ENCODE measurements at places on chromosomes 7 and 10.

- DNase-seq = no peak
These were observed 4.6 kb downstream of the HSPA12A start for GRCh38 chr10:116737627-116738327.

GRCh38 chr10:34687434-34688210, 127.5 kb downstream of the PARD3 start:
- no peak for DNase-seq

- no peak for DNase-seq
These were observed 202.2 kb upstream of the ETV1 start for GRCh38 chr7:14191686-14192098.

DNA sequence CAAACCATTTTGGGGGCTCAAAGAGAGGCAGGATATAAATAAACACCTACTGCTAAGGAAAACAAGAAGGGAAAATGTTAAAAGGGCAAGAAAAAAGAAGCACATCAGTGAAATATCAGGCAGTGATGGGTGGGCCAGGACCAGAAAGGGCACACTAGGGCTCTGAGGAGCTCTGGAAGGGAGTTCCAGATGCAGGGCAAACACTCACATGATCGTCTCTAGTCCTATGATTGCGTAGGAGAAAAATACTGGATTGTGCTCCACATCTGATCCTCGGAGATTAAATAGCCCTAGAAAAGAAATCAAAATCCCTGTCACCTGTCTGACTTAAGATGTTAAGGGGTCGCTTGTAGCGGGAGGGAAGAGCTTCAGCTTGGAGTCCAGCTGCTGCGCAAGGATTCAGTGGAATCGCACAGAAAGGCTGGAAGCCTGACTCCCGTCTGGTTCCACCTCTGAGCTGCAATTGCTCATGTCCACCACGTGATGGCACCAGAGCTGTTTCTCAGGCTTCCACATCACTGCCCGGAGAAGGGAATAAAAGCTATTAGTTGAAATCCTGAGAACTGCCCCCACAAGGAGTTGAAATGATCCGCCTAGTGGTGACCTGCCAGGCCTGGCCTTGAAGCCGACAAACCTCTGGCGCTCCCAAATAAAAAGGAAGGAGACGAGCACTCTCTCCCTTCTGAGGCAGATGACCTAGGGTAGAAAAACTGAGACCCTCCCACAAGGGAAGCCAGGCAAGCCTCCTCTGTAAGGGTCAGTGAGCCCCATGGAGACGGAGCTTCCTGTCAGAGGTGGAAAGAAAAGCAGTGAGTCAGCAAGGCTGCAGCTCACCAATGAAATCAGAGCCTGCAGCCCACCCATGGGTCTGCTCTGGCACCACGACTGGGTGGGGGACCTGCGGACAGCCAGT, 39.2 kb downstream of the XPNPEP1 start:
- peak; percentile 52 for DNase-seq

- no peak for DNase-seq
These were observed 8.8 kb upstream of the ZC3HAV1 start for GRCh38 chr7:139118234-139118804.

GRCh38 chr10:66467042-66467441, 458.8 kb upstream of the LRRTM3 start:
- DNase-seq = no peak

- DNase-seq = no peak
These were observed 85.1 kb upstream of the TNRC18 start for GRCh38 chr7:5508698-5509097.

GRCh38 chr10:6473430-6473829, 106.6 kb downstream of the PRKCQ start:
- no peak for DNase-seq

GRCh38 chr7:74185636-74186035, 11.5 kb downstream of the EIF4H start:
- no peak for DNase-seq

DNA sequence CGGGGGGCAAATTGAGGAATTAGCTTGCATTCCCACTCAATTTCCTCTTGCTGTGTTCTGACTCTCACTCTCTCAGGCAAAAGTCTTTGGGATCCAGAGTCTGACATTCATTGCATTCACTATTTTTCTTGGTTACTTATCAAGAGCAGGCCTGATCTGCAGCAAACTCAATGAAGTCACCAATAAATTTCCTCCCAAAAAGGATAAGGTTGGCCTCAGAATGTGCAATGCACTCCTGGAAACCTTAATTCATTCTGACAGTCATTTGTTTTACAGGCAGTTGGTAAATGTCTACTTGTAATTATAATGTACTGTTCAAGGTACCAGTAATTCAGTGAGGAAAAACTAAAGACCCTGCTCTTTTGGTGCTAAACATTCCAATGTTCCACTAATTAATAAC, 6.3 kb upstream of the DGKI start:
- DNase-seq = no peak

DNA sequence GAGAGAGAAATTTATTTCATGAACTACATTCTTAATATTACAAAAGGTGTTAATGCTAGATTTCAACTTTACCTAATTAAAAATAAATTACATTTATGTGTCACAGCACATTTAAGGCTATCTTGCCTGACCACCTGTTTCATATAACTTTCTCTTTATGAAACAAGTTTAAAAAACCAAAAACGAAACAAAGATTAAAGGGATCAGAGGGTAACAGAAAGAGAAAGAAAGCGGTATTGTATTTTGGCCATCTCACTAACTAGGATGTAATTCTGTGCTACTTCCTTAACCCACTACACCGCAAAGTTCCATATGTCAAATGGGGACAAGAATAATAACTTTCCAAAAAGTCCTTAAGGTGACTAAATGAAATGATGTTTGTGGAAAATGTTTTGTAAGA, 6.3 kb upstream of the RHOBTB1 start:
- no peak for DNase-seq

DNA sequence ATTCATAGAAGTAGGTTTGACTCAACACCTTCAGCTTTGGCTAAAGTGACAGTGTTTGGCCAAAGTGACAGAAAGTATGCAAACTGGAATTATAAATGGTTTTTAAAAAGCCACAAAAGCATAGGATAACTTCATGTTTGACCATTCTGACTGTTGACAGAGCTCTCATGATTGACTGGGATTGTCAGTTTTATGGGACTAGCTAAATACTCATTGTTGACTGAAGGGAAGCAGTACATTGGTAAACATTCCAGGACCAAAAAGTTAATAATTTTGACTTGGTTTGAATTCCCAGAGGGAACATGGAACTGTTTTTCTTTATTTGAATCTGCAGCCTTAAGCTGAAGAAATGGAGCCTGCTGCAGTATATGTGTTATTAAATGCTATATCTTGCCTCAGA, 84.6 kb upstream of the STEAP4 start:
- no peak for DNase-seq

DNA sequence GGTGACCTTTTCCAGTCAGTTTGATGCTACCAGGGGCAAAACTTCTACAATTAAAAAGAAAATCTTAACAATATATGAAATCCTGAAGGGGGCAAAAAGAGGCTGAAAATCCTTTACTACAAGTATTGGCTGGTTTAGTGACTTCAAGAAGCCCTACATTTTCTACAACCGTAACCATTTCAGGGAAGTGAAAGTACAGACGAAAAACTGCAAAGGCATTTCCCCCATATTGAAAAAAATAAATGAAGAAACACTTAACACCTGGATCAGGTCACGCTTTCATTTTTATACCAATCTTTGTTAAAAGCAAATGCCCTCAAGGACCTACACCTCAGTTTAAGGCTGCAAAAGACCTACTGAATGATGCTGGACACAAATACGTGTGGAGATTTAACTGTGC, 38.6 kb downstream of the IL6 start:
- DNase-seq = peak; percentile 59

- no peak for DNase-seq
These were observed 70.6 kb upstream of the RHEB start for GRCh38 chr7:151590071-151590849.

DNA sequence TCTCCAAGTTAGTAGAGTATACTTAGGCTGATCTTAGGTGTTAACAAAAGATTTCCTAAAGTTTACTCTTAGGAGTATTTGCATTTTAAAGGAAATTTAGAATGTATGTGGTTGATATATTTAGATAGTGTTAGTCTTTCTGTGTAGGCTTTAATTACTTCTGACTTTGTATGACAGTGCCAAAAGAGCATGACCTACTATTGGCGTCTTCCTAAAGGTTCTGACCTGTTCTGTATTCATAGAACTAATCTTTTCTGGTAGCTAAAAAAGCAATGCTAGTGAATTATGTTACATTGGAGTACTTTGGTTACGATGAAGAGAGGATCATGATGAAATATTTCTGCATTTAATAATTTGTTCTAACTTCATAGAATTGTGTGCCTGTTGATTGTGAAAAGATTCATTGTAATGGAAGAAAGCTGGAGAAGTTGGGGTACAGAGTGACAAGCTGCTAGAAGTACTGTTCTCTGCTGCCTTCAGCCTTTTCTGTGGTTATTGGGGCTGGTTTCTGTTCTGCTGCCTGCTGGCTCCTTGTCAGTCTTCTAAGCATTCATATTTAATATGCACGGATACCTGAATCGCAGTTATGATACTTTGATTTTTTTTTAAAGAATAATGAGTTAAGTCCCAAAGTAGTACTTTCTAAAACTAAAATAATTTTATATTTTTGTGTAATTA, 13.2 kb downstream of the WAC start:
- DNase-seq = no peak

DNA sequence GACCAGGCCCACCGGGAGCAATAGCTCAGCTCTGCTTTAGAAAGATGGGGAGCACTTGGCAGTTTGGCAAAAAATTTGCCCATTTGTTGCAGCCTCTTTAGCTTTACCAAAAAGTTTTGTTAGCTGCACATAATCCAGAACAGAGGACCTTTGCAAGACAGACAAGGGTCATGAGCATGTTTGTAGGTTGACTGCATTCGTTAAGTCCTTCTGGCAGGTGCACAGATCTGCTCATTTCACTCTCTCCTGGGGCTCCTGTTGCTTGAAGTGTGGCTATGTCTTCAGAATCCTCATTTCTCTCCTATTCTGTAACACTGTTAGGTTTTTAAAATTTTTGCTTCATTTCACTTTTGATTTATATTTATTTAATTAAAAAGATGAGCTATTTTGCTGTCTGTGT, 96.8 kb downstream of the MYOF start:
- no peak for DNase-seq

DNA sequence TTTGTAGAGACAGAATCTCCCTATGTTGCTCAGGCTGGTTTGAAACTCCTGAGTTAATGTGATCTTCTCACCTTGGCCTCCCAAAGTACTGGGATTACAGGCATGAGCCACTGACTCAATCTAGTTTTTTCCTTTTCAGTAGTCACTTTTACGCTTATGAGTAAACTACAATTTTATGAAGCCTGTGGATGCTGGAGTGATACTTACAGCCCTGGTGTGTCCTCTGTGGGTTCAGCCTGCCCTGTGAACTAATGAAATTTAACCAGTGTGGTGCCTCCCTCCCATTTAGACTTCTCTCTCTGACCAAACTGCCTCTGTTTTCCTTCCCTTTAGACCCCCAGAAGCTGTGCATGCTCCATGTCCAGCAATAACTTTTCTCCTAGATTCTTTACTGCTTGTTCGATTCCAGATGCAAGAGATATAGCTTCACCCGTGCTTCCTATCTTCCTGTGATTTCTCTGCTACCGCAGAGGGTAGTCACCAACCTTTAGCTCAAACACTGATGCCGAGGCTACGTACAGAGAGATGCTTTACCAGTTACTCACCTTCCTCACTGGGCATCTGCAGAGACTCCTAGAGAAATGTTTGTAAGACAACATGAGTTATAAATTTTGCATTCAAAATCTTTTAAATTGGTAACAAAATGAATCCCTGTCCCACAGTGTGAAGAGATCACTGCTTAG, 90.8 kb downstream of the KIAA1217 start:
- DNase-seq = no peak

DNA sequence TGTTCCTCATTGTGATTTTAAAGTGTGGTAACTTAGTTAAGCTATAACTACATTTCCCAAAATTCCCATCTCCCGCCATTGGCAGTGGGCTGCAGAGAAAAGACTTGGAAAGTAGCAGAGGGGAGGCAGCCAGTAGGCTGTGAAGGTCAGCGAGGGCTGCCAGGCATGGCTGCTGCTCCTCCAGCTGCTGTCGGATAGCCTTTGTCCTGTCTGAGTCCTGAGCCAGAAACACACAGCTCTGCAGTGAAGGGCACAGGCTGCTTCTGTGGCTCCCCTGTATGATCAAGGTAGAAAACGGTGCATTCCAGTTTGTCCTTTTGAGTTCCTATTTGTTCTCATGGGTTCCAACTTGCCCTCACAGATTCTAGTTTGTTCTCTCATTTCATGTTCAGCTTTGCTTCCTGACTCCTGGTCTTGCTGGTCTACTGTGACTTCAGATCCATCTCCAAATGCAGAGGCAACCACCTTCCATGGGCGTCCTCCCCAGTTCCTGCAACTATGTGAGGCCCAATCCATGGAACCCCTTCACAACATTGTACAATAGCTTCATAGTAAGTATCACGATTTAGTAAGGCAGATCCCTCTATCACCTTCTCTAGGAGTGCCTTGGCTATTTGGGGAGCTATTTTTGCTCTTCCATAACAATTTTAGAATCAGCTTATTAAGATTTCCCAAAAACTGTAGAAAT, 31.7 kb downstream of the SYPL1 start:
- no peak for DNase-seq

DNA sequence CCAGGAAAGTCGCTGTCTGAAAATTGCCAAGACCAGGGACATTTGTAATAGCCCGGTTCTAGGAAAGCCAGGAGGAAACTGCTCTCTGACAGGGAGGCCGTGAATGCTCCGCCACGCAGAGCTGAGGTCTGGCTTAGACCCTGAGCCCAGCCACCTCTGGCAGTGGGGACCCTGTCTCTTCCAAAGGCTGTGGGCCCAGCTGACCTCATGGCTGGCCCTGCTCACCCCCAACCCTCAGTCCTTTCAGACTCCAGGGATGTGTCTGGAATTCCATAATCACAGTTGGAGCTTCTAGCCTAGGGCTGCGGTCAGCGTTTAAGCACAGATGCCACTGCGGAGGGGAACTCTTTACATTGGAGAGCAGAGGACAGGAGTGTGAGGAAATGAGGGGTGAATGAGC, 6.6 kb upstream of the VIPR2 start:
- DNase-seq = no peak

GRCh38 chr7:99098824-99099498, 44.9 kb downstream of the SMURF1 start:
- DNase-seq = no peak

DNA sequence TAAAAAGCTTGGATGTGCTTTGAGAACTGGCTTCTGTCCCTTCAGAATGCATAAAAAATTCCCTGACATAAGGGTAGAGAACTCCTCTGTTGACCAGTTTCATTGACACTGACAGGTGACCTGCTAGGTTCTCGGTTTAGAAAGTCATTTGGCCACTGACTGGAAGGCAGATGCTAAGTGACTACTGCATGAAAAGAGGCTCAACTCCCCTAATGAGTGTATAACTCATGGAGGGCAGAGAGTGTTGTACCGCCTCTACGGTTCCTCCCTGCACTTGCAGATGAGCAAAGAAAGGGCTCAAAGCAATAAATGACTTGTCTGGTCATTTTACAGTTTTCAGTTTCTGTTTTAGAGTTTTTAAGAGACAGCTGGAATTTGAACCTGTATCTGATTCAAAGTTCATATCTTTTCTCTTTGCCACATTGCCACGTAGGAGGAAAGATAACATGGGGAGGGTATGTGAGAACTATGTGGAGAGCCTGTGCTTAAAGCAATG, 2.9 kb upstream of the FGL2 start:
- DNase-seq = no peak

- DNase-seq = no peak
These were observed 39.6 kb upstream of the FAM133B start for GRCh38 chr7:92629779-92630178.

- no peak for DNase-seq
These were observed 6.3 kb downstream of the FAS start for GRCh38 chr10:88996927-88997326.

- no peak for DNase-seq
These were observed 30.1 kb upstream of the KCNMA1 start for GRCh38 chr10:77667426-77668324.
